Tibial nerve (tissue), 4 donors: ENCODE measurements at places on chromosomes 2 and 18.

- H3K27ac ChIP-seq: no peak overlapping the region
- H3K4me3 ChIP-seq: no peak overlapping the region
- no peaks in the 10 kb centered on the region for H3K36me3 ChIP-seq
- no peaks in the 10 kb centered on the region for H3K27me3 ChIP-seq
- H3K4me1 ChIP-seq: no peaks in the 10 kb centered on the region
- no peak for DNase-seq
Measured at GRCh38 chr18:54612237-54612636, 21.2 kb downstream of the DYNAP start.

DNA sequence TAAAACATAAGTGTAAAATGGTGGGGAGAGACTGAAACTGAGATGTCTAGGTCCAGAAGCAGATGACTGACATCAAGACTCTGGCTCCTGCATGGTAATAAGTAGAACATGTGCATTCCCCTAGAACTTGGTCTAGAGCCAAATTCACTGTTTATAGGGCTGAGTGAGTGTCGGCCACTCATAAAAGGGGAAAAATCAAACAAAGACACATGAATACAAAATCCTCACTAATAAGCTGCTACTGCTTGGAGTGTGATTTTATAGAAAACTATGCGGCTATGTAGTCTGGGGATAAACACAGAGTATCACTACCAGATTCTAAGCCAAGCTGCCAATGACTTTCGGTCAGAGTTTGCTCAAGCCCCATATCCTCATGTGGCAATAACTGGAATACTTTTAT, 1080.8 kb upstream of the DDX18 start:
- no peak for DNase-seq
- no peaks in the 10 kb centered on the region for H3K27me3 ChIP-seq
- no peak overlapping the region for H3K4me3 ChIP-seq
- H3K36me3 ChIP-seq: no peaks in the 10 kb centered on the region
- H3K27ac ChIP-seq: no peak overlapping the region

DNA sequence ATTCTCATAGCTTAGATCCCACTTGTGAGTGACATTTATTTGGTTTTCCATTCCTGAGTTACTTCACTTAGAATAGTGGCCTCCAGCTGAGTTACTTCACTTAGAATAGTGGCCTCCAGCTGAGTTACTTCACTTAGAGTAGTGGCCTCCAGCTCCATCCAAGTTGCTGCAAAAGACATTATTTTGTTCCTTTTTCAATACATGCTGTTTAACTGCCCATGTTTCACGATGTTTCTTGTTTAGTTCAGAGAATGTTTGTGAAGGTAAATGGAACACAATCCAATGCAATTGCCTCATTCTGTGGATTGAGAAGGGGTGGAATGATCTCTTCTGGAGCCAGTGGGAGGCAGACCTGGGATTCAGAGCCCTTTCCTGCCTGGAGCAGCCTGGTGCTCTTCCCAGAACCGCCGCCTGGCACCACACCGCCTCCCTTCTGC, 273.5 kb upstream of the ATP5MC3 start:
- H3K27me3 ChIP-seq: no peaks in the 10 kb centered on the region
- H3K4me3 ChIP-seq: no peak overlapping the region
- H3K27ac ChIP-seq: no peak overlapping the region
- no peak for DNase-seq
- no peaks in the 10 kb centered on the region for H3K36me3 ChIP-seq
- H3K4me1 ChIP-seq: no peaks in the 10 kb centered on the region

DNA sequence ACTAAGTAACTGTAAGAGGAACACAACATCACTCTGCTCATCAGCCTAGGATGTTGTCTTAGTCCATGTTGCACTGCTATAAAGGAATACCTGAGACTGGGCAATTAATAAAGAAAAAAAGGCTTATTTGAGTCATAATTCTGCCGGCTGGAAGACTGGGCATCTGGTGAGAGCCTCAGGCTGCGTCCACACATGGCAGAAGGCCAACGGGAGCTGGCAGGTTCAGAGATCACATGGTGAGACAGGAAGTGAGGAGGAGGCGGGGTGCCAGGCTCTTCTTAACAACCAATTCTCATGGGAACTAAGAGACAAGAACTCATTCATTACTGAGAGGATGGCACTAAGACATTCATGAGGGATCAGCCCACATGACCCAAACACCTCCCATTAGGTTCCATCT, 46.8 kb downstream of the EPG5 start:
- H3K27me3 ChIP-seq: no peaks in the 10 kb centered on the region
- peaks cover 79% of the 10 kb centered on the region for H3K36me3 ChIP-seq
- DNase-seq: peak; percentile 56
- H3K4me3 ChIP-seq: no peak overlapping the region
- no peaks in the 10 kb centered on the region for H3K4me1 ChIP-seq

- DNase-seq: no peak
- H3K27me3 ChIP-seq: no peaks in the 10 kb centered on the region
- no peak overlapping the region for H3K4me3 ChIP-seq
- no peaks in the 10 kb centered on the region for H3K36me3 ChIP-seq
- H3K27ac ChIP-seq: no peak overlapping the region
Measured at GRCh38 chr2:10987439-10987838, 75.7 kb downstream of the KCNF1 start.

DNA sequence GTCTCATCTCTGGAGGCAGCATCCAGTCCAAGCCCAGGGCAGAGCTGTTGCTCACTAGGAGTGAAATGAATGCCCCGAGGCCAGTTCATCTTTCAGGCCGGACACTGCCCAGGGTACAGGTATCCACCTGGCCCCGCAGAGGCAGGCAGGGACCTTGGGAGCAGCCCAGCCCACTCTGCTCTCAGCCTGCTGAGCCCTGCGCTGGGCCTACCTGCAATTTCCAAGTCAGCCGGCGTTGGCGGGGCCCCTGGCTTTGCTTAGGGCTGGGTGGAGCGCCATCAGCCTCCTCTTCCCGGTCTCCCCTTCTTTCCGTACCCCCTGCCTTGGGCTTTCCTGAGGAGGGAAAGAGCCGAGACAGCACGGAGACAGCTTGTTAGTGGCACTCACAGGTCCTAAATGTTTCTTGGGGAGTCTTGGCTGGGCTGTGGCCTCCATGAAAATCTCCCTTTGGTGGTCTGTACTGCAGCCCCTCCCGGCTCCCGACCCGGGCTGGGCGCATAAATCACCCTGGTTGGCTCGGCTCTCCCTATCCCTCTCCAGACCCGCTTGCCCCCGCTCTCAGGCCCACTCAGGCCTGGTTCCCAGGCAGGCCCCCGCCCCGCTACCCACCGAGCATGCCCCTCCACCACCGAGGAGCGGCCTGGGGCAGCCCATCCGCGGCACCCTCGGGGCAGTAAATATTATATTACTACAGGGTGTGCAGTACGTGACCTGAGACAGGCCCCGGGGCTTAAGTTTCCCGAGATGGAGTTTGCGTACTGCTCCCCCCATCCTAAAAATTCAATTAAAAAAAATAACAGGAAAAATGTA, 106.7 kb downstream of the DYSF start:
- H3K27me3 ChIP-seq: peaks cover 15% of the 10 kb centered on the region
- H3K36me3 ChIP-seq: no peaks in the 10 kb centered on the region
- H3K4me3 ChIP-seq: no peak overlapping the region
- no peaks in the 10 kb centered on the region for H3K4me1 ChIP-seq
- no peak for DNase-seq
- no peak overlapping the region for H3K27ac ChIP-seq

- no peak overlapping the region for H3K4me3 ChIP-seq
- H3K36me3 ChIP-seq: no peaks in the 10 kb centered on the region
- no peaks in the 10 kb centered on the region for H3K27me3 ChIP-seq
- no peak for DNase-seq
- no peak overlapping the region for H3K27ac ChIP-seq
Measured at GRCh38 chr2:44616667-44617155, 255.0 kb downstream of the CAMKMT start.

DNA sequence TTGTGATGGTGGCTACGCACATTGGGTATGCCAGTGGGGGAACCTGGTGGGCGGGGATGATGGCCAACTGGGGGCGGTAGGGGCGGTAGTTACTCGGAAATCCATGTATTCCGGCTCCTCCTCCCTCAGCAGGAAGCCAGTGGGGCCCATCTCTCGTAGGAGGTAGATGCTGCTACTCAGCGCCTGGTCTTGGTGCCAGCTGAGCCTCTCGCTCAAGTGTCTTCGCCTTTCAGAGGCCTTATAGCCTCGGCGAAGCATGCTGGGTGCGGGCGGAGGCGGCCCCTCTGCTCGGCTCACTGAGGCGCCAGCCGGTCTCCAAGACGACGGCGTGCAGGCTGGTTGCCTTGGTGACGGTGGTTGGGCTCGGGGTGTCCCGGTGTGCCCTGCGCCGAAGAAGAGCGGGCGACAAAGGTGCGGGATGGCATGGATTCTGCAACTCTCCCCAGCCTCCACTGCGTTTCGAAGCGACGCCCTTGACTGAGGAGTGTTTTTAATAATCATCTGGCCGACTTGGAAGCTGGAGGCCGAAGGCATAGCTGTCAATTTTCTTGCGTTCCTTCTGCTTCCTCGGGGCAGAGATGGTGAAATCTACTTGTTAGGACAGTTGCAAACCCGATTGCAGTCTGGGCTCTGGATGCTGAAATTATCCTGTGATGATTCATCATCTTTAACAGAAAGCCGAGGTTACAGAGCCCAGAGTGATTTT, at the start of gene ZSWIM2:
Gene ZSWIM2 (minus strand): TSS at position 298 of the 706 bp plus-strand sequence. CDS start 40 bp downstream, at position 258.
- no peaks in the 10 kb centered on the region for H3K27me3 ChIP-seq
- no peak within 1 kb of the TSS for H3K27ac ChIP-seq
- DNase-seq: peak; percentile 39

GRCh38 chr2:194735837-194736542, 921.0 kb upstream of the SLC39A10 start:
- no peaks in the 10 kb centered on the region for H3K27me3 ChIP-seq
- DNase-seq: no peak
- H3K27ac ChIP-seq: no peak overlapping the region

DNA sequence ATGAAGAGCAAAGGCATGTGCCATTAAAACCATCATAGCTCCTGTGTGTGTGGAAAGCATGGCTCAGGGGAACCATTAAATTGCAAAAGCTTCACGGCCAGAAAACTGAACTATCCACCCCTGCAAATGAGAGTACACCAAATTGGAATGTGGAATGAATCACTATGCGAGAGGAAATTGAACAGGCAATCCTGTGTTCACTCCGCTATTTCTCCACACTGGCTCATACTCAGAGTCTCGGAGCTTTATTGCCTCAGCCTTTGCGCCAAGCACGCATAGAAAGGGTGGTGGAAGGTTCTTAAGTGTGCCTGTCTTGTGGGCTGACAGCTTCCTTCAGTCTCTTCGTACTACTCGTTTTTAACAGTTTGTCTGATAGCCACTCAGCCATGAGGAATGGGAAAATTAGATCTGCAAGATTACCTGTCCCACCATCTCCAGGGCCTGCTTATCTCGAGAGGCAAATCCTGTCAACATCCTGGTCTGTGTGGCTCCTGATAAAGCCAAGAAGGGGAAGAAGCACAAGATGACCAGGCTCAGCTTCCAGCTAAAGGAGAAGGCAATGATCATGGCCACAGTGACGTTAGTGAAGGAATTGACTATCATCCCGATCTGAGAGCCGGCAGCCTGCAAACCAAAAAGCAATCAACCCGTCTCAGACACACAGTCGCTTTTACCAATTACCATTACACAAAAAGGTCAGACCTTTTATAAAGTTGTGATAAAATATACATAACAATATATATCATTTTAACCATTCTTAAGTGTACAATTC, 34.9 kb downstream of the G6PC2 start:
- no peaks in the 10 kb centered on the region for H3K27me3 ChIP-seq
- H3K36me3 ChIP-seq: no peaks in the 10 kb centered on the region
- H3K27ac ChIP-seq: no peak overlapping the region
- H3K4me3 ChIP-seq: no peak overlapping the region
- no peaks in the 10 kb centered on the region for H3K4me1 ChIP-seq

GRCh38 chr2:240573071-240573515, 4.8 kb downstream of the RNPEPL1 start:
- no peaks in the 10 kb centered on the region for H3K36me3 ChIP-seq
- no peak overlapping the region for H3K27ac ChIP-seq
- DNase-seq: no peak

DNA sequence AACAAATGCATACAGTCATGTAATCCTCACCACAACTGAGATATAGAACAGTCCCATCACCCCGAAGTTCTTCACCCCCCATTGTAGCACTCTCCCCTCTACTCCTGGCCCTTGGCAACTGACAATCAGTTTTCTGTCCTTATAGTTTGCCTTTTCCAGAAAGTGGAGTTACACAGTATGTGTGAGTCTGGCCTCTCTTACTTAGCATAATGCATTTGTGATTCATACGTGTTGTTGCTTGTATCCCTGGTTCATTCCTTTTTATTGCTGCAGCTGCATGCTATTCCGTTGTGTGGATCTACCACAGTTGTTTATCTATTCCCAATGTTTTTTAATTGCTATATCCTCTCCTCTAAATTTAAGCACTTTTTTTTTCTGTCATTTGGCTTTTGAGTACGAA, 17.6 kb downstream of the ACYP2 start:
- H3K4me1 ChIP-seq: no peaks in the 10 kb centered on the region
- H3K36me3 ChIP-seq: no peaks in the 10 kb centered on the region
- no peak for DNase-seq

DNA sequence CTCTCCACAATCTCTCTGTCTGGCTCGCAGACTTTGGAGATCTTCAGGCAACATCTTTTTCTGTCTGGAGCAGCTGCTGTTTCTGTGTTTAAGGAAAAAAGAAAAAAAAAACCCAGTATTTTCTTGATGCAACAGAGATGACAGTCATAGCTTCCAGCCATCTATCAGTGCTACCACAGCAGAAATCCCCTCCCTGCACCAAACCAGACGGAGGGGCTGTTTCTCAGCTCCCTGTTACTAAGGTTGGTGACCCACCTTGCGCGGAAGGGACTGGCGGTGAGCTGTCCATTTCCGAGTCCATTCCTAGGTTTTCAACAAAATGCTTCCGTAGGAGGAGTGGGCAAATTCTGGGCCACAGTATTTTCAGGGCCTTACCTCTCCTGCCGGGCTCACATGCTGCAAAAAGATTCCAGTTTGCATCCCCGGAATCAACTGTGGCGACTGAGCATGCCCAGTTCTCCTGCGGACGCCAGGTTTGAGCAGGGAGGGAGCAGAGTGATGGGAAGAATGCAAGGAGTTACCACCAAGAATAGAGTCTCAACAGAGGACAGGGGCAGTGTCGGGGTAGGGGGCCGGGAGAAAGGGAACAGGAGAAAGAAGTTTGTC, 1.2 kb downstream of the SLC4A10 start:
- H3K36me3 ChIP-seq: no peaks in the 10 kb centered on the region
- H3K4me3 ChIP-seq: no peak overlapping the region
- DNase-seq: no peak
- H3K4me1 ChIP-seq: peaks cover 11% of the 10 kb centered on the region
- H3K27me3 ChIP-seq: peaks cover 23% of the 10 kb centered on the region
